ENCODE measurements at places on chromosomes 16 and 17.

- no peak for DNase-seq
These were observed 191.6 kb downstream of the CDRT15L2 start for GRCh38 chr17:20771104-20771503.

GRCh38 chr16:1470481-1471251, 4.2 kb downstream of the CLCN7 start:
- no peak for DNase-seq

- DNase-seq: peak; percentile 64
These were observed 8.3 kb downstream of the MRPL28 start for GRCh38 chr16:361872-362701.

DNA sequence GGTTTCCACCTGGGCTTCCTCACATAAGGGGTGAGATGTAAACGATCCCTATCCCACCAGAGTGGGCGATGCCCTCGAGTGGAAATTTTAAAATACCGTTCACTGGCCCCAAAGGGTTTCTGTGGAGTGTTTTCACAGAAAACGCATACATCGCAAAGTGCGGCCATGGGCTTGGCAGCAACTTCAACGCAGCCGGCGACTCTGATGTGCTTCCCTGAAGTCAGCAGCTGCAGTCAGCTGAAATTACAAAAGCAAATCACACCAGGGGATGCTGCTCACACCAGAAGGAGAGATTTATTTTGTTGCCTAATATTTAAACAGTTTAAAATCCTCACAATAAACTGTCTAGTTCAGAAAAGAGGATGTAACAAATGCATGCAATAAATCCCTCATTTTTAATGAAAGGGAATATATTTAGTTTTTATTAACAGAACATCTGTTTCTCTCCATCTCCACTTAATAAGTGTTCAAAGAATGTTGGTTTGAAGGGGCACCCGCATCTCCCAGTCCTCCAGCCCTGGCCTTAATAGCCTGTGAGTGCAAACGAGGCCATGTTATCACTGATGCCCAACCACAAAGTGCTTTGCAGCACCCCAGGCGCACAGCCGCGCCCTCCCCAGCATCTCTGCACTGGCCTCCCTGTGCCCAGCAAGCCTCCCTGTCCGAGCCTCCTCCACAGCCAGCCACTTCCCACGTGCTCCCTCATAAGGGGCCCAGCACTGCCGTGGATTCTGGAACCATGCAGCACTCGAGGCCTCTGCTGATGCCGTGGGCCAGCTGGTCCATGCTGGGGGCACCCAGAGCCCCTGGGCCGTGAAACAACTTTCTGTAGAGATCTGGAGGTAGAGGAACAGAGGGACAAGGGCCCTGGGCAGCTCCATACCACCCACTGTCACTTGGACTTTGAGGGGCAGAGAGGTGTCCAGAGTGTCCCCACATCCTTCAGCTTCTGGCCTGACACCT, 17.3 kb upstream of the XYLT2 start:
- DNase-seq: no peak

DNA sequence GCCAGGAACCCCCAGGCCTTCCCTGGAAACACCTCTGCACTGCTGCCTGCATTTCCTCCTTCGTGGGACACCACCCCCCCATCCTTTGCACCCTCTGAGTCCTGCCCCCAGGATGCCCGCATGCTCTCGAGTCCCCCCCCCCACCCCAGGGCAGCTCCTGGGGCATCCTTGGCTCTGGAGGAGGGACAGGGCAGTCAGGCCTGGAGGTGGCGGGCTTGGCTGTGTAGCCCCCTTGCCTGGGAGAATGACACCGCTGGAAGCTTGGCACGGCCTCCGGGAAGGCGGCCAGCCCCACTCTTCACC, 98.9 kb upstream of the GSE1 start:
- DNase-seq: no peak

- DNase-seq: no peak
These were observed 31.6 kb downstream of the EFCAB5 start for GRCh38 chr17:29973005-29973404.

DNA sequence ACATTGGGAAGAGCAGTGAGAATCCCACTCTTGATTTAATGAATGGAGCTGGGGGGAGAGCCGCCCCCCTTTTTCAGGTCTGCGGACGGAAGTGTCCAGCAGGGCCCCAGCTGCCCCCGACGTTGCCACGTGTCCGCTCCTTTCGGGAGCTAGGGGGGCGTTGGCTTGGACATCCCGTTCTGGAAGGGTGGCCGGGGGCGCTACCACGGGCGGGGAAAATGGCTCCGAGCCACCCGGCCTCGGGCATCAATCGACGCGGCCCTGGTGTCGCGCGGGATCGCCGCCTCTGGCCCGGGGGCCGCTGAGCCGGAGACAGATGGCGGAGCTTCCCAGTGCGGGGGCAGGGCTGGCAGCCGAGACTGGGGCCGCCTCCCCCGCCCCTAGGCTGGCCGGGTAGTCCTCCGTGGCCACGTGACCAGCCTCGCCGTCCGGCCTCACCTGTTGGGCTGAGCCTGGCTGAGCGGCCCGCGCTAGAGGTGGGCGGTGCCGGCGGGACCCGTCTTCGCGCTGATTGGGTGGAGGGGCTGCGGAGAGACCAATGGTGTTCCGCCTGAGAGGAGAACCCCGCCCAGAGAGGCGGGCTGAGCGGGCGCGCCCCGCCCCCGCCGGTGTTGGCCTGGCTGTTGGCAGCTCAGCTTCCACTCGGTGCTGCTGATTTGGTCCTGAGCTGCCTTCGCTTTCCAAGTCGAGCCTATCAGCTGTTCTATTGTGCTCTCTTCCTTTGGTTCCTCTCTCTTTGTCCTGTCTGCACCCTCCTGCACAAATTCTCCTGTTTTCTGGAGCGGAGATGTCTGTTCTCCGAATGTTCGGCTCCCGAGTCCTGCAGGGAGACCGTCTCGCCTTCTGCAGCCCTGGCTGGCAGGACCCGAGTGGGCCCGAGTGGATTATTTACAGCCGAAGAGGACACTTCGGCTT, 8.3 kb downstream of the HS3ST3B1 start:
- no peak for DNase-seq

DNA sequence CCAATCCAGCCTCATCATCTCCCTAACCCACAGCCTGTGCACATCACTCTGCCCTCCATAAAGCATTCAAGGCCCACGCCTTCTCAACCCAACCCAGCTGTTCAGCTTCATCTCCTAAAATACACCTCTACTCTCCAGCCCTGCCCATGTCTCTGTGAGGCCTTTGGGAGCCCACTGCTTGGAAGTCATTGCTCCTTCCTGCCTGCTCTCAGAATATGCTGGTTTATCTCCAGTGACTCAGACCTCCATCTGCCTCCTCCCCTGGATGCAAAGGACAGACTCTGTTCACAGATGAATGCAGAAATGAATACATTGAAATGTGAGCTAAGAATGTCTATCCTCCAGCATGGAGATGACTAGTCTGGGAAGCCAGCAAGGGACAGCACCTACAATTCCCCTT, 19.0 kb downstream of the KCNG4 start:
- no peak for DNase-seq

GRCh38 chr17:50080827-50081226, 14.3 kb upstream of the PDK2 start:
- no peak for DNase-seq

- DNase-seq: peak; percentile 16
These were observed at the start of gene PVALEF for GRCh38 chr17:81165246-81166032. TSS of gene PVALEF (plus strand) at chr17:81165507. CDS start at chr17:81181227, 15,720 bp downstream.

DNA sequence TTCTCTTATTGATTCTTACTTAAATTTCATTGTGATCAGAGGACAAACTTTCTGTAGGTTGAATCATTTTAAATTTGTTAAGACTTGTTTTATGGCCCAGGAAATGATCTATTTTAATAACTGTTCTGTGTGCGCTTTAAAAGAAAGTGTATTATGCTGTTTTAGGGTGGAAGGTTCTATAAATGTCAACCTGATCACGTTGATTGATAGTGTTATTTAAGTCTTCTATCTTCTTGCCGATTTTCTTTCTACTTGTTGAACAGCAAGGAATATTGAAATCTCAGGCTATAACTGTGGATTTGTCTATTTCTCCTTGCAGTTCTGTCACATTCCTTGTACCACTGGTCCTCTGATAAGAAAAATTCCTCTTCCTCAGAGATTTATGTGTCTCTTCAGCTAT, 112.7 kb downstream of the TANC2 start:
- DNase-seq: no peak

- DNase-seq: peak; percentile 69
These were observed 3.1 kb upstream of the HOXB2 start for GRCh38 chr17:48547808-48548522.

DNA sequence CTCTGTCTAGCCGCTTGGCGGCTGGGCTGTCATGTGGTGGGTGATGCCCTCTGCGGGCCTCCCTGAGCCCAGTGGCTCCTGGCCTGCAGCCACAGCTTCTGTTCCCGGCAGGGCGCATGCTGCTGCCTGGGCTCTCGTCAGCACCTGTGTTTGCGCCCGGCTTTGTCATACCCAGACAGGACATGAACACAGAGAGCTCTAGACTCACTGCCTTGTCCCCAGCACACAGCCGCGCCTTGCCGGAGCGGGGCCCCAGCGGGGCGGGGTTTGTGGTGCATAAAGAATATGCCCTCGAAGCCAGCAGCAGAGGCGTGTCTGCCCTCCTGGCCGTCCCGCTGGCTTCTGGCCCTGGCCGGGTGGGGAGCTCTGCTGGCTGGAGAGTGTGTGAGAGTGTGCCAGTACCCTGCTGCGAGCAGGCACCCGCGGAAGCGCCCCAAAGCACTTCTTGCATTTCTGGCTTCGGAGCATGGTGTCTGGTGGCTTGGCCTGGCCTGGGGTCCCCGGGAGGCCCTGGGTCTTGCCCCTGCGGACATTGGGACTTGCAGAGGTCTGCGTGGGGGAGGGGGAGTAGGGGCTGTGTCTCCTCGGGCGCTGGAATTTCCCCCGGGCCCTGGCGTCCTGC, 14.4 kb downstream of the ASPSCR1 start:
- DNase-seq: no peak

- no peak for DNase-seq
These were observed 13.8 kb upstream of the CD79B start for GRCh38 chr17:63945784-63946439.

GRCh38 chr17:71085238-71086033, 916.1 kb downstream of the KCNJ2 start:
- no peak for DNase-seq

DNA sequence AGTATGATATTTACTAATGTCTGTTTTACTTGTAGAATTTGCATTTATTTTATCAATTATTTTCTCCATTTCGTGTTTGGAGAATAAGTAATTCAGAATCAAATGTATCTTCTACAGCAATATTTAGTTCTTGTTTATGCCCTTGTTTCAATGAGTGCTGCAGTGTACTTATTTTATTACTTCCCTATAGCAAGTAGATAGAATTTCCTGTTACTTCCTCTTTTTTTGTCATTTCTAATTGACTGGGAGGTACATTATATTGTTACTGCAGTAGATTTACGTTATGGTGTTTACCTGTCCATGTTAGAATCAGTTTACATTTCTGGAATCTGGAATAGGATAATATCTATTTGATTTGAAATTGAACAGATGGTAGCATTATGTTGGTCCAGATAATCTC, 71.2 kb downstream of the OMG start:
- DNase-seq: no peak

DNA sequence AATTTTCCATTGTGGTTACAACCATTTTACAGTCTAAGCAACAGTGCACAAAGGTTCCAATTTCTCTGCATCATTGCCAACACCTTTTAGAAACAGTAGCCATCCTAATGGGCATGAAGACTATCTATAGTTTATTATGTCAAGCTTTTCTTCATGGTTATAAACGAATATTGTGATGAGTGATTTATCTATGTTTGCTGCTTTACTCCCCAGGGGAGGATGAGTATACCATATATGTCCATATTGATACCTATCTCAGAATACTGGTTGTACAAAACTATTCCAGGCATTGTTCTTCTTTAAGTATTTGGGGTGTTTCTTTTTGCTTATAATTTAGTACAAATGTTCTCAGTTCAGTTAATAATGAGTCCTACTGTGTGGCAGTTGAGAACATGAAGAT, 98.3 kb downstream of the PRKCA start:
- DNase-seq: no peak

DNA sequence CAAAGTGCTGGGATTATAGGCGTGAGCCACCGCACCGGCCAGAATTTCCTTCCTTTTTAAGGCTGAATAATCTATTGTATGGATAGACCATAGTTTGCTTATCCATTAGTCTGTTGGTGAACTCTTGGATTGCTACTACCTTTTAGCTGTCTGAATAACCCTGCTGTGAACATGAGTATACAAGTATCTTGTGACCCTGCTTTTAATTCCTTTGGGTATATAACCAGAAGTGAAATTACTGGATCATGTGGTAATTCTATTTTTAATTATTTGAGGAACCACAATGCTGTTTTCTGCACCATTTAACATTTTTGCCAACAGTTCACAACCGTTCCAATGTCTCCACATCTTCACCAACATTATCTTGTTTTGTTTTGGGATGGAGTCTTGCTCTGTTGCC, 4.6 kb upstream of the OTOA start:
- no peak for DNase-seq

- no peak for DNase-seq
These were observed 7.0 kb upstream of the ARHGAP23 start for GRCh38 chr17:38421171-38421841.

DNA sequence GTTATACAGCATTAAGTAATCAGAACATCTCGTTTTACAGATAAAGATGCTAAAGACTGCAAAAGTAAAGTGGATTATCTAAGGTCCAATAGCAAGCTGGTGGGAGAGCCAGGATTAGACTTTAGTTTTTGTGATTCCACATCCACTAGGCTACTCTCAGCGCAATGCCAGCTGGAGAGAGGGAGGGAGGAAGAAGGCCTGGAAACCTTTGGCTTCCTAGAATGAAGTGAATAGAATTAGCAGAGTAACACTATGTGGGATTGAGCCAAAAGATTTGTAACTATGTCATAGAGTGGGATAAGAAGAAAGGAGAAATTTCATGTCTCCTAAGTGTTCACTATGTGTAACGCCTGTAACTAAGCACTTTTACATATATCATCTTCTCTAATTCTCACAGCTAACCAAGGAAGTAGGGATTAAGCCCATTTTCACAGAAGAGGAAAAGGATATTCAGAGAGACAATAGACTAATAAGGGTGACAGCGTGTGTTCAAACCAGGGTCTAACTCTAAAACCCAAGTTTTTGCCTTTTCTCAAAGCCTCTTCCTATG, 25.4 kb upstream of the NSRP1 start:
- DNase-seq: no peak

DNA sequence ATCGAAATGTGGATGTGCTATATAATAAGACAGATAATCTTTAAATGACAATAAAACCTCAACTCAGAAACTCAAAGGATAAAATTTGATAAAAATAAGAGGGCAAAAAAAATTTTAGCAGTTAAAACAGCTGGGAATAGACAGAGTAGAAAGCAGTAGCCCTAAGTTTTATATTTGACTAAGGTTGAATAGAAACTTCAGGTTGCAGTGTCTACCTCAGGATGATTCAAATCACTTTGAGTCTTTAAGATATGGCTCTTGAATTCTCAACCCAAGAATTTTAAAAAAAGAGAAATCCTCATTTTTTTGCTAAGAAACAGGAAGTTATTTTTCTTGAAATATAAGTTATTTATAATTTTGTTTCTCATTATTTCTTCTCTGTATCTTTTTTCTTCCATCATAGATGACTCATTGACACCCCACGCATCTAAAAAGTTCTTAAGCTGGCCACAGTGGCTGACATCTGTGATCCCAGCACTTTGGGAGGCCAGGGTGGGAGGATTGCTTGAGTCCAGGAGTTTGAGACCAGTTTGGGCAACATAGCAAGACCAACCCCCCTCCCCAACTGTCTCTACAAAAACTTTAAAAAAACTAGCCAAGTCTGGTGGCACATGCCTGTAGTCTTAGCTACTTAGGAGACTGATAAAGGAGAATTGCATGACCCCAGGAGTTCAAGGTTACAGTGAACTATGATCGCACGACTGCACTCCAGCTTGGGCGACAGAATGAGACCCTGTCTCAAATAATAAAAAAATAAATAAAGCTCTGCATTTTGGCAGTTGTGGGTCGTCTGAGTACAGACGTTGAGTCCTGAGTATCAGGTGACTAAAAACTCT, 23.9 kb downstream of the NFAT5 start:
- no peak for DNase-seq

GRCh38 chr17:14760212-14760611, 459.3 kb downstream of the HS3ST3B1 start:
- no peak for DNase-seq
